Pancreas (tissue), 10 donors: ENCODE measurements at places on chromosomes 1 and 21. TPM values are rescaled to one million over a fixed set of nuclear protein-coding genes. Genes with fewer than 3 reads are reported as not detected.

DNA sequence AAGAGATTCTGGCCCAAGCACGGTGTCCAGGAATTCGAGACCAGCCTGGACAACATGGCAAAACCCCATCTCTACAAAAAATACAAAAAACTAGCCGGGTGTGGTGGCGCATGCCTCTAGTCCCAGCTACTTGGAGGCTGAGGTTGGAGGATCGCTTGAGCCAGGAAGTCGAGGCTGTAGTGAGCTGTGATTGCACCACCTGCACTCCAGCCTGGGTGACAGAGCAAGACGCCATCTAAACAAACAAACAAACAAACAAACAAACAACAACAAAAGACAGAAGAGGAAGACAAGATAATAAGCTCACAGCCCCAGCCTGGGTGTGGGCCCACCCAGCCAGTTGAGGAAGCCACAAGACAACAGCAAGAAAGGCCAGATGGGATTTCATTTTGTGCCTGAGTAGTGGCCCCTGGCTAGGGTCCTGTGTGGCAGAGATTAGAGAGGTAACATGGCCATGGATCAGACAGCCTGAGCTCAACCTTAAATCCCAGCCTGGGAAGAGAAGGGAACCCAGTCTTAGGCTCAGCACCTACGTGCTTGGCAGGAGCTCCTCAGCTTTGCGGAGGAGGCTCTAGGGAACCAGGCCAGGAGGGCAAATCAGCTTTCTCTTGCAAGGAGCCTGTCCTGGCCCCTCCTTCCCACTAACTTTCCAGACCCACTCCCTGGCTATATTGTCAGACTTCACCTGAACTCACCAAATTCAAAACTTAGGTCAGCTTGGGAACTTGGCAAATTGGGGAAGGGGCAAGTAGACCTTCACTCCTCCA is 4.9 kb upstream of the BEST4 start:
- peak; percentile 13 for DNase-seq

- peak; percentile 88 for DNase-seq
Observed at GRCh38 chr1:182069028-182069466, 7.5 kb upstream of the ZNF648 start.

WNT9A gene
- 0.72 TPM for total RNA-seq

- no peak for DNase-seq
Observed at GRCh38 chr1:213973129-213973528, 14.6 kb upstream of the PROX1 start.

- DNase-seq: no peak
Observed at GRCh38 chr1:229938551-229938950, 128.5 kb upstream of the GALNT2 start.

IKBKE gene
- total RNA-seq: 2.8 TPM

GCSAML gene
- total RNA-seq: 0.31 TPM

DNA sequence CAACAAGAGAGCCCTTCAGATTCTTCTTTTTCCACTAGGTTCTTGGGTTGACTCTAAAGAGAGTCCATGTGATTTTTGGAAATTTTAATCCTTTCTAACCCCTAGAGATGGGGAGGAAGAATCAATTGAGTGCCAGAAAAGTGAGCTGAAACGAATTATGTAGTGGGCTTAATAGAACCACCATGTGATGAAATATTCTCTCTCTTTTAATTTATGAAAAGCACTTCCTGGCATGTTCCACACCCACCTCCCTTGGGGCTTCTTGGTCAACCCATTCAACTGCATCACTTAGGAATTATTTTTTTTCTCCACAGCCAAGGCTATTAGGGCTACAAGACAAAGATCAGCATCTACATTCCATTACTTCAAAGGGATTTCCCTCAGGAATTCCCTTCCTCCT is 79.6 kb downstream of the ZC3H11B start:
- DNase-seq: no peak

KIF21B gene
- 0.98 TPM for total RNA-seq

SPATA46 gene
- total RNA-seq: not detected

DNA sequence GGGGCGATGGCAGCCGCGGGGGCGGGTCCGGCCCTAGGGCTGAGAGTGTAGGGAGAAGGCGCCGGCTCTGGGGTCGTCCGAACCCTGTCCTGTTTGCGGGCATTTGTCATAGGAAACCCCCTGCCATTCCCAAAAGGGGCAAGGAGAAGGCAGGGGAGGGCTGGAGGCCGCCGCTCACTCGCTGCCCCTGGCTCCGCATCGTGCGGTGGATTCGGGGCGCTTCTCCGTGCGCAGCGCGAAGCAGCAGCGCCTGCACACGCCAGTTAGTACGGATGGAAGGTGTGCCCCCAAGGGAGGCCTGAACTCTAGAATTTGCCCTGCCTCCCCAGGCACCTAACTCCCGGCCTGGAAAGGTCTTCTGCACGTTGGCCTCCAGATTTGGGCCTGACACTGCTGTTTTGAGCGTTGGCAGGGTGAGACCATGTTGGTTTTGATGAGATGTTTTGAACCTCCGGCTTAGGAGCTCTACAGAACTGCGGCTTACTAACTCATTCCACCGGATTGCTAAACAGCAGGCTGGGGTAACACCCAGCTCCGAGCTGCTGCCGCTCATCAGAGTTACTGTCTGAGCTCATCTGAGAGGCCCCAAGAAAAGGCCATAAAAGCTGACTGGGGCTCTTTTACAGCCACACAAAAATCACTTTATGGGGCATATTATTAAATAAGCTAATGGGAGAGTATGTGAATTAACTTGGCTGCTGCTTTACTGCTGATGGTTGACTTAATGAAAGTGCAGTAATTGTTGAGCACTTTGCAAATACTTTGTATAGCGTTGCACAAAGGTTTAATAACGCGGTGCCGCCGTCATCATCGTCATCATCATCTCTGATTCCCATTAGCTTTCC is 987 bp downstream of the GPR137B start:
- DNase-seq: no peak

DNA sequence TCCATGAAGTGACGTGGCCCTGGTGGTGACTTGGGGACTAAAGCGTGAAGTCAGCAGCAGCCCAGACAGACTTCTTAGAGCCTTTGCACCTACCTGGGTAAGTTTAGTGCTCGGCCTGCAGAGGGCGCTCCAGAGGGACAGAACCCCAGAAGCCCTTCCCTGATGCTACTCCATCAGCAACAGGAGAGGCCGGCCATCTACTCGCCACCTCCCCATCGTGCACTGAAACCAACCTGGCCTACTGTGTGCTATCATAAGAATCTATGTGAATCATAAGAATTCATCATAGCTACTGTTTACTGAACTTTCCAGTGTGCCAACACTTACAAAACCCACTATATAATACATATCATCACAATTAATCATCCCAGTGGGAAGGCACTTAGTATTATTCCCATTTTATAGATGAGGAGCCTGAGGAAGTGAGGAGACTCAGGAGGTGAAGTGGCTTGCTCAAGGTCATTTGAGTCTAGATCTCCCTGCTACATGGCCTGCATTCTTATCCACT is 7.9 kb upstream of the EDN2 start:
- peak; percentile 59 for DNase-seq

- no peak for DNase-seq
Observed at GRCh38 chr1:71049951-71050598, 2.5 kb upstream of the PTGER3 start.

SLC16A4 gene
- 0.92 TPM for total RNA-seq

CDK11A gene
- 22.0 TPM for total RNA-seq

GRCh38 chr1:247471445-247472016 is 13.6 kb upstream of the OR2B11 start:
- DNase-seq: no peak

- DNase-seq: no peak
Observed at GRCh38 chr1:217040711-217041455, 317.7 kb upstream of the ESRRG start.

SYNC gene
- total RNA-seq: 1.2 TPM

CACNA1S gene
- not detected for total RNA-seq

DNA sequence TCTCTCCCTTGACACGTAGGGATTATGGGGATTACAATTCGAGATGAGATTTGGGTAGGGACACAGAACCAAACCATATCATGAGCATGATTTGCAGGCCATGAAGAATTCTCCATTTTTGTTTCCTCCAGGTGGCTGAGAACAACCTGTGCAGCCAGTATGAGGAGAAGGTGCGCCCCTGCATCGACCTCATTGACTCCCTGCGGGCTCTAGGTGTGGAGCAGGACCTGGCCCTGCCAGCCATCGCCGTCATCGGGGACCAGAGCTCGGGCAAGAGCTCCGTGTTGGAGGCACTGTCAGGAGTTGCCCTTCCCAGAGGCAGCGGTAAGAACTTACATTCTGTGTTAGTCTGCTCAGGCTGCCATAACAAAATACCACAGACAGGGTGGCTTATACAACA is 9.7 kb downstream of the MX1 start:
- DNase-seq: no peak

DNA sequence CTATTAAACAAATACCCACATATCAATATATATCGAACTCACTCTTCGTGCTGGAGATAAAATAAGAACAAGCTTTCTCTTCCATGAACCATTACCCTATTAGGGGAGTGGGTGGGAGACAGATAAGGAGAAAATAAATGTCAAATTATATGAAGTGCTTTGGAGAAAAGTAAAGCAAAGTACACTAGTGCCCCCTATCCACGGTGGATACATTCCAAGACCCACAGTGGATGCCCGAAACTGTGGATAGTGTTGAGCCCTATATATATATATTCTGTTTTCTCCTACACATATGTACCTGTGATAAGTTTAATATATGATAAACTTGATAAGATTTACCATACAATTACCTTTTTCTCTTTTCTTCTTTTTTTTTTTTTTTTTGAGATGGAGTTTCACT is 54.6 kb downstream of the FH start:
- no peak for DNase-seq

NLRP3 gene
- total RNA-seq: 0.35 TPM

DNA sequence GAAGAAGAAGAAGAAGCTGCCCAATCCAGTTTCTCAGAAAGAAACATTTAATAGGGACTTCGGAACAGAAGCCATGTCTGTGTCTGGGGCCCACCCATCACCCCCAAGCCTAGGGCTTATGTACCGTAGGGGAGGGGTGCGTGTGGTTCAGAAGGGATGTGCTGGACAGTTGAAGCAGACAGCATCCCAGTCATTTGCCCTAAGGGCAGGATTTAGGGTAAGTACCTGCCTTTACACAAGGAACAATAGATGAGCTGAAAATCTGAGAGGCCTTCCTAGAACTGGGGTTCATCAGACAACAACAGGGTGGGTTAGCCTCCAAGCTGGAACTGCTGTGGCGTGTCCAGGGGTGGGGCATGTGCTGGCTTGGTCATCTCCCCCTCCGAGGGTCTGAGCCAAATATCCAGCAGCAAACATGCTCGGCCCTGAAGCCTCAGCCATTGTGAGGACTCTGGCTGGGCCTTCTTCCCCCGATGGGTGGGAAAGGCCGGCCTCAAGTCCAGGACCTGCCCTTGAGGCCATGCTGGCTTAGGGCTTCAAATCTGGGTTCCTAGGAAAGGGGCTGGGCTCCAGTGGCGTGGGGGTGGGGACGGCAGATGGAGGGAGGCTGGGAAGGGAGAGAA is 12.1 kb downstream of the CSTB start:
- no peak for DNase-seq

DNA sequence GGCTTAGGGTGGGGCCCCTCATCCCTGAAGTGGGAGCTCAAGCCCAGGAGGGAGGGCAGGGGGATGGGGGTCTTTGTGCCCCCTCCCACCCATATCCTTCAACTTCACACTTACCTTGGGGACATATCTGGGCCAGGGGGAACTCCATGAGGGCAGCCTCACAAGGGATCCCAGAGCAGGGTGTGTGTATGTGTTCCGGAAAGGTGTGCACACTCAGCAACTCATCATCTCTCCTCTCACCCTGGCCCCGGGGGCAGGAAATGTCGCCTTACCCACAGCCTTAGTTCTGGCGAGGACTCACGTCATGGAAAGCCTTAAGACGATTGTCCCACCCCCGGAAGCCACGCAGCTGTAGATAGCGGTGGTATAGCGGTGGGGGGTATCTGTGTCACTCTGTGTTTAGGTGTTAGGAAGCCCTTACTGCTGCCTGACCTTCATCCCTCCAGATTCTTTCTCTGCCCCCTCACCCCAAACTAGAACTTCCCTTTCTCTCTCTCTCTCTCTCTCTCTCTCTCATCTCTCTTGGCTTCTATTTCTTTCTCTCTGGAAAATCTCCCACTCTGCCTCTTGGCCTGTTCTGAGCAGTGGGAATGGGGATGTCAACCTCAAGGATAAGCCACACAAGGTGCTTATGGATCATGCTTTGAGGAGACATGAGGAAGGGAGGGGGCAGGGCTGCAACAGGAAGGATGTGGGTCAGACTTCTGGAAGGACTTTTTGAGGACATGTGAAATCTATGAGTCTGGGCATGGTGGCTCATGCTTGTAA is at the start of gene SH2D2A:
Gene SH2D2A, minus strand, starts transcription at position 288 of the 768 bp plus-strand sequence. Its CDS starts 140 bp downstream, at position 148.
- DNase-seq: no peak

- DNase-seq: no peak
Observed at GRCh38 chr1:239361403-239361802, 25.0 kb upstream of the CHRM3 start.

- DNase-seq: no peak
Observed at GRCh38 chr1:8078176-8078671, 52.1 kb upstream of the ERRFI1 start.

GRCh38 chr1:159211331-159212136 is 6.9 kb downstream of the ACKR1 start:
- no peak for DNase-seq

ZNF695 gene
- not detected for total RNA-seq

CYP4Z1 gene
- not detected for total RNA-seq

DNA sequence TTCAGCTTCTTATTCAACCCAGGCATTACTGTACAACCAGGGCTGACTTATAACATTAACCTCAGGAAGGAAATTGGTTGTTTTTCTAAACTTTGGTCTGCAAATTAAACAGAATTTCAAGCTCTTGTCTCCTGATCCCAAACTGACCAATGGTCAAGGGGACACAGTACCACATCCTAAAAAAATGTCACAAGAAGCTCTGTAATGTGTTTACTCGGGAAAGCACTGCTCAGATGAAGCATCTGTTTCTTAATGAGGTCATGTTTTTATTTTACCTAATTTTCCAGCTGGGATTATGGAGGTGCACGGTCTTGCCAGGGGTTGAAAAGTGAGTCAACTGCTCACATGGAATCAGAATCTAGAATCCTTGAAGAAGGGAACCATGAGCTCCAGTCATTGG is 18.7 kb downstream of the ADAMTS5 start:
- no peak for DNase-seq

DNA sequence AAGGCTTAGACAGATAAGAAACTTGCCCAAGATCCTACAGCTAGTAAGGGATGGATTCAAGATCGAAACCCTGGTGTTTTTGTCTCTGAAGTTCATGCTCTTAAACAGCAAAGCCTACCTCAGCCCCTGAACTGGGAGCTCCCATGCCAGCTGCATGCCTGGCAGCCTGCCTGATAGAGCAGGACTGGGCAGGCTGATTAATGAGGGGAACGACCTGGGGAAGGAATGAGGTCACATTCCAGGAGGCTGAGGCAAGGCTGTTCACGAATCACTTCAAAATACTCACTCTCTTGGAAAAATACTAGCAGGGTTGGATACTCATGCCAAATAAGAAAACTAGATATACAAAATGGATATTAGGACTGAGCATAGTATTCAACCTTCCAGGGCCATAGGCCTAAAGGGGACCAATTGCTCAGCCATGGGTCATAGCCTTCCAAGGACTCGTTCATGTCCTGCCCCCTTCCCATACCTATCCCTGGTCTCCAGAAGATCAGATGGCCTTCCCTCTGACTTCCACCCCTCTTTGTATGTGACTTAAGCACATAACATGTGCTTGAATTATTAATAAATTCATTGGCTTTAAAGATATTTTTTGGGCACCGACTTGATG is 15.6 kb upstream of the TACSTD2 start:
- peak; percentile 95 for DNase-seq

CFH gene
- total RNA-seq: 17.9 TPM
